CD4-positive, CD25-positive, alpha-beta regulatory T cell (primary cell): ENCODE measurements at places on chromosomes 11 and 22. TPM values are rescaled to one million over a fixed set of nuclear protein-coding genes. Genes with fewer than 3 reads are reported as not detected.
A peak's percentile ranks its signal among the peaks of the same experiment; 100 is the strongest.

DNA sequence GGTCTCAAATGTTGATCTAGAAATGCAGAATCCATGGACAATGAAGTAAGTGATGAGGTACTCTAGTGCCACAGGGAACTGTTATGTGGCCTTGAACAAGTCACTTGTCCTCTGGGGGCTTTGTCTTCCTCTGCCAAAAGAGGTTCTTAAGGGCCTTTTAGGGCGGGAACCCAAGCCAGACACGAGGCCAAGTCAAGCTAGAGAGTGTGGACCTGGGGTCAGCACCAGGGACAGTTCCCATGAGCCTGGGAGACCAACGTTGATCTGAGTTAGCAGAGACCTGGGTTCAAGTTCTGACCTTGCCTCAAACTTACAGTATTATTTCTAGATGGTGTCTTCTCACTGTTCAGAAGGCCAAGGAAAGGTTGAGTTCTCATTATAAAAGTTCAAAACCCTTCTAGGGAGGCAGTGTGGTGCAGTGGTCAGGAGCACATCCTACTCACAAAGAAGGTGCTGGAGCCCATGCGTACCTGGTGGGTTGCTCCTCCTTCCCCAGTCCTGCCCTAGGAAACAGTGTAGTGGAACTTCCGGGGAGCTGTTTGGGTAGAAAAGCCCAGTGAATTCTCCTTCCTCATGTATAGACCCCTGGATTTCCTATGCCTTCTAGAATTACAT is 121.5 kb downstream of the CHST1 start:
- H3K27me3 ChIP-seq, result no peaks in the 10 kb centered on the region
- H3K4me3 ChIP-seq, result no peak overlapping the region
- no peak for DNase-seq
- H3K4me1 ChIP-seq, result no peaks in the 10 kb centered on the region
- no peak overlapping the region for H3K27ac ChIP-seq
- H3K36me3 ChIP-seq, result no peaks in the 10 kb centered on the region

DNA sequence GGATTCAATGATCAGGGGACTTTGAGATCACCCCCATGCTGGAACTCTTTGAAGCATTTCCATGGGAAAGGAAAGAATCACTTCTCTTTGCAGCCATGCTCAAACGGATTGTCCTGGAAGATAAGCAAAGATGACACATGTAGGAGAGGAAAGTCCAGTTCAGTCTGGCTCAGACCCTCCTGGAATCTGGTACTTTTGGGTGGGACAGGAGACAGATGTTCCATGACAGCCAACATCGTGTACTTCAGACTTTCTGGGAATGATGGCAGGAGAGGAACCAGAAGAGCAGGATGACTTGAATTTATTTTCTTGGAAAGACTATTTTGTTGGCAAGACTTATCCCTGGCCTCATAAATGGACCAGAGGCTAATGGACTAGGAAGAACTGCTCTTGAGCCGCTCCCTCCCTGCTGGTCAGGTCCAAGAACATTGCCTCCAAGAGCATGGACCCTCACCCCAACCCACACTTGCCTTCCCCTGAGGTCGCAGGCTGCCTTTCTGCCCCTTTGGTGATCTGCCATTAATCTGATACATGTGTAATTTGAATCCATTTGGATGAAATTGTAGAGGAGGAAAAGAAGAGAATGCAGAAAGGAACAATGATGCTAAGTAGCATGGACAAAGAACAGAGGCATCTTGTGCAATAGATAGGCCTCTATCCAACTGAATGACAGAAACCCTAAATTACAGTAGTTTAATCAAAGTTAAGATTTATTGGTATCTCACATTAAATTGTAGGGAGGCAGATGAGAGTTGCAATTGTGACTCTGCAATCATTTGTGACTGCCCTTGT is 201.0 kb downstream of the SNX19 start:
- no peaks in the 10 kb centered on the region for H3K27me3 ChIP-seq
- H3K4me3 ChIP-seq, result no peak overlapping the region
- DNase-seq, result no peak
- H3K4me1 ChIP-seq, result no peaks in the 10 kb centered on the region
- no peak overlapping the region for H3K27ac ChIP-seq
- H3K36me3 ChIP-seq, result no peaks in the 10 kb centered on the region

- peak overlapping the region; percentile 43 for H3K27ac ChIP-seq
- H3K36me3 ChIP-seq, result peaks cover 8% of the 10 kb centered on the region
- H3K4me1 ChIP-seq, result peaks cover 70% of the 10 kb centered on the region
- H3K4me3 ChIP-seq, result peak overlapping the region; percentile 99
- DNase-seq, result no peak
Measured at GRCh38 chr11:86248609-86249008, 4.1 kb downstream of the EED start.

ABTB2 gene
- total RNA-seq, result 0.89 TPM

FAM227A gene
- not detected for total RNA-seq

C1QTNF4 gene
- total RNA-seq, result 1.3 TPM

SYCE3 gene
- total RNA-seq, result not detected
